ENCODE measurements at places on chromosomes 3 and 15.

DNA sequence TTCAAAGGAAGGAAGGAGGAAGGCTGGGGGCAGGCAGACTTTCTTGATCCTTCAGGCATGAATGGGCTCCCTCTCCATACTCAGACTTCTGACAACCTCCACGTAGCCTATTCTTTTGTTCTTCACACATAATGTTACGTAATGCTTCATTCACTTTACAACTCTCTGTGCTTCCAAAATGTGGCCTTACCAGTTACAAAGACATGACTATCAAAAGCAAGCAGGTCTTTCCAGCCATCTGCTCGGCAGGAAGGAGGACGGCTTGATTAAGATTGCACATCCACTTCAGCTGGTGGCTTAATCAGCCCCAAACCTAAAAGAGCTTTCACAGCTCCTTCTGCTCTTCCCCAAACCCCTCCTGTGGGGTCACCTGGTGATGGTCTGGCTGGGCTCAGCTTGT lies 263.2 kb downstream of the XXYLT1 start:
- no peak for DNase-seq

GRCh38 chr15:69194854-69195253 lies 34.4 kb downstream of the GLCE start:
- no peak for DNase-seq

DNA sequence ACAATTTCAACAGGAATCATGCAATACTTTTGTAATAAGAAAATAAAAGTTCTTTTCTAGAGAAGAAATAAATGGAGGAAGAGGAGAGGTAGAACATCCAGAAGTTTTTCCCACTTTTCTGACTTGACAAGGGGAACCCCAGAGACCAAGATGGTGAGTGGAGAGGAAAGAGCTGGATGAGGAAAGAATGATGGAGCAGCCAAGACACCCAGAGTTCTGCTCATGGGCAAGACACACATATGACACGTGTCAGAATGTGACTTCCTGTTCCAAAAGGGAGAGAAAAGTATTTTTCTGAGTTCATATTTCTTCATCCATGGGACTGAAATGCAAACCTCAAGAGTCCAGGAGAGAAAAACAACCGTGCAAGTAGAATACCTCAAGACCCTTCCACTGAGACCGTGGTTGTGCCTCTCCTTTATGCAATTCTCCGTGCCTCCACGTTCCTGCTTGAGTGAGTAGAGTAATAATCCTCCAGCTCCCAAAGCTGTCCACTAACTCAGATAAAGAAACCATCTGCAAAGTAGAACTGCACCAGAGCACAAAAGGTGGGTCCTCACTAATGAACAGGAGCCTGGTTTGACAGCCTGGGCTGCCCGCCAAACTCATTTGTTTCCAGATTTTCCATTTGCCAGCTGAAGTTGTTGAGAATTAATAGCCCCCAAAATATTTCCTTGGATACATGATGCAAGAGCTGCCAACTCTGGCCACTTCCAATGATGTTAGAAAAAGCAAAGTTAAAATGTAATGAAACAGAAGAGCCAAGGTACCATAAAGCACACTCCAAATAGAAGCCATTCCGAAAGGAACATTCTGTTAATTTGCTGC lies 272.6 kb upstream of the IGF1R start:
- DNase-seq = no peak

GRCh38 chr3:117096549-117096948 lies 387.0 kb downstream of the TUSC7 start:
- DNase-seq = no peak

DNA sequence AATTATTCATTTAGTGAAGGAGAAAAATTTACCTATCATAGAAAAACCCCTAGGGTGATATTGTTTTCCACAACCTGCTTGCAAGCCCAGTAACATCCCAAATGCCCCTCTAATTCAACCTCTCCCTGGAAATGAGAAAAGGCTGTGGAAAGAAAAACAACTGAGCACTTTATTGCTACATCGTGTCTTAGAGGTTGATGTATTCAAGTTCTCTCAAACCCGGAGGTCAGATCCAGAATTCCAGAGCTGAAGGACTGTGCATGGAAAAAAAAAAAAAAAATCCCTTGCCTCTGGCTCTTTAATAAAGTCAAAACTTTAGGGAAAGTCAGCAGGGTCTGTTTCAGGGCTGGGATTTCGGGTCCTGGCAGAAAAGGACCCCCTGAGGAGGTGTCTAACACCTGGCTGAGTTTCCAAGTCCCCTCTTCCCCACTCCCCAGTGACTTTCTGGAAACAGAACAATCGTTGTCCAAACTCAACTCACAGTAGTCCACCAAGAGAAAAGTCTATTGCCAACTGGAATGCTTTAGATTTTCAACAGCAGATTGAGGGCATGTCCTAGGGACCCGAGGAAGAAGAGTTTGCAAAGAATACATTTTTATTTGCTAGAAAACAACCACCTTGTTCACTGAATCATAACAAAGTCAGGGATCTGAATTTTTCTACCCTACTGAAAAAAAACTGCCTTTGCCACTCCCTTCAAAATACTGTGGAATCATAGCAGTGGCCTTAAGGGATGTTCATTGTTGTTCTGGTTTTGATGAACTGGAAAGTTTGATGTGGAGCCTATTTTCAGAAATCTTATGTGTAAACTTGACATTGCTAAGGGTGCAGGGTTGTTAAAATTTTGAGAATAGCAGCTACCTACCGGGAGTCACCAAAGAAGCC lies 207.5 kb upstream of the ADAMTS9 start:
- no peak for DNase-seq

DNA sequence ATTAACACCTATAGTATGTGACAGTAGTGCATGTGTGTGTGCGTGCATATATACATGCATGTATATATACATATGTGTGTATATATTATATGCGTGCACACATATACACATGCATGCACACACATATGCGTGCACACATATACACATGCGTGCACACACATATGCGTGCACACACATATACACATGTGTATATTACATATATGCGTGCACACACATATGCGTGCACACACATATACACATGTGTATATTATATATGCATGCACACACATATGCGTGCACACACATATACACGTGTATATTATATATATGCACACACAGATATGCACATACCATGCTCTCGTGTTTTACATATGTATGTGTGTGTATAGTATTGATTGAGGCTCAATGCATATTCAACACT lies 42.0 kb upstream of the MAP3K13 start:
- no peak for DNase-seq

DNA sequence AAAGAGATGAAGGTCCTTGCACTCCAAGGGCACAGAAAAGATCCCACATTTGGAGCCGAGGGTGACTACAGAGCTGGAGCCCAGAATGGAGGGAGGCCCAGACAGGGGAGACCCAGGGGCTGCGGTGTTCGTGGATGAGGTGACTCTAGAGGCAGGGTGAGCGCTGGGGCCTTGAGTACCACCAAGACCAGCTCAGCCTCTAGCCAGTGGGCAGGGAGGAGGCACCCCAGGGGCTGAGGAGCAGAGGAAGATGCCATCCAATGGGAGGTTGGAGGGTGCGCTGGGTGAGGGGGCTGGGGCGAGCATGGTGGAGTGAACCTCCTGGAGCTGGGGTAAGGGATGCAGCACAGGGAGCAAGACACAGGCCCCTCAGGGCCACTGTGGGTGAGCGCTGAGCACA lies 13.3 kb downstream of the RRP9 start:
- DNase-seq = no peak

DNA sequence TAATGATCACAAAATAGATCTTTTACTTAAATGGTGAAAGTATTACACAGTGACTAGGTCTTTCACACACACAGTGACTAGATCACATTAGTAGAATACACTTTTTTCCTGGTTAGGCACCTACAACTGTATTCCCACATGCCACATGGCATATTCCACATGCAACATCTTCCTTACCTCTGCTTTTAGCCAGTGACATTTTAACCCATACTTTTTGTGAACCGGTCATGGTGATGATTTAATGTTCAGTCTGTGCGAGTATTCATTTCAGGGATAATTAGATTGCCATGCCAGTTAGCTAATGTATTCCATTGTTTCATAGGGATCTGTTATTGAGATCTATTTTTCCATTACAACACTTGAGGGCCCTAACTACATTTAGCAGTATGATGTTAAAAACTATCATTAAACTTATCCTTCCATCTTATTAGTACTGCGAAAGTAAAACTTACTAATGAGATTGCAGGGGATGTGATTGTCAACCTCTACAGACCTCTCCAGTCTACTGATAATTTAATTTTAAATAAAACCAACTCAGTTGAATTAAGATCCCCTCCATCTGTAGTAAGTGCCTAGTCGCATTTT lies 28.3 kb downstream of the TSEN2 start:
- no peak for DNase-seq

- no peak for DNase-seq
These were observed 123.9 kb upstream of the MEF2A start for GRCh38 chr15:99441871-99442251.

DNA sequence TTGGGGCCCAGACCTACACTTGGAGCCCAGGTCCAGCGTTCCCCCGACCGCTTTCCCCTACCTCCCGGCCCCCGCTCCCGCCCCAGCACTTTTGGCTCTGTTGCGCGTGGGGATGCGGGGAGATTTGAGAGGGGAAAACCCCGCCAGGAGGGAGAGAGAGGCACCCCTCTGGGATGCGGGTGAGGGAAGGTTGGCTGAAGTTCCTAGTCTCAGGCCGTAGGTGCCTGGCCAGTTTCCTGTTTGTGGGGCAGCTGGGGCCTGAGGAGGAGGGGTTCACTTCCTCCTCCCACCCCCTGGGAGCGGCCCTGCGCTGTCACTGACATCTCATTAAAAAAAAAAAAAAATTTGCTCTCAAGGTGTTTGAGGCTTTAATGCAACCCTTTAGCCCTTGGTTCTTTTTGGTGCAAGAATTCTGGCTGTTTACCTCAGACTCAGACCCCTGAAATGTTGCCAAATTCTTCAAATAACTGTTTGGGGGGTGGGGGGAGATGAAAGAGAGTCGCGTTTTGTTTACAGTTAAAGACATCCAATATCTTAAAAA lies 2.6 kb downstream of the FAM43A start:
- peak; percentile 26 for DNase-seq

DNA sequence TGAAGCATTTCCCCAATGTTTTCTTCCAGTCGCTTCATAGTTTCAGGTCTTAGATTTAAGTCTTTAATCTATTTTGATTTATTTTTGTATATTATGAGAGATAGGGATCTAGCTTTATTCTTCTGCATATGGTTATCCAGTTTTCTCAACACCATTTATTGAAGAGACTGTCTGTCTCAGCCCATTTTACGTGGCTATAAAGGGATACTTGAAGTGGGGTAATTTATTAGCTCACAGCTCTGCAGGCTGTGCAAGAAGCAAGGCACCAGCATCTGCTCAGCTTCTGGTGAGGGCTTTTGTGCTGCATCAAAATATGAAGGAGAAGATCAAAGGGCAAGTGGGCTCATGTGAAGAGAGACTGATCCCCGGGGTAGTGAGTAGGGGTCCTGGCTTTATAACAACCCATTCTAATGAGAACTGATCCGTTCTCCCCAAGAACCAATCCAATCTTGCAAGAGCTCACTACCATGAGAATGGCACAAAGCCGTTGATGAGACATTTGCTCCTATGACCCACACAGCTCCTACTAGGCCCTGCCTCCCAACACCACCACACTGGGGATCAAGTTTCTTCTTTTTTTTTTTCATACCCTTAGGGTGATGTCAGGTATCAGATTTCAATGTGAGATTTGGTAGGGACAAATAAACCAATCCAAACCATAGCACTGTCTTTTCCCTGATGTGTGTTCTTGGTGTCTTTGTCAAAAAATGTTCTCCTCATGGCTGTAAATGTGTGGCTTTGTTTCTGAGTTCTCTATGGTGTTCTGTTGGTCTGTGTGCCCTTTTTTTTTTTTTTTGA lies 63.2 kb downstream of the IQGAP1 start:
- DNase-seq = no peak

- DNase-seq = no peak
These were observed 45.6 kb downstream of the DMXL2 start for GRCh38 chr15:51576911-51577500.

GRCh38 chr3:167406876-167407492 lies 26.9 kb upstream of the ZBBX start:
- DNase-seq = no peak

DNA sequence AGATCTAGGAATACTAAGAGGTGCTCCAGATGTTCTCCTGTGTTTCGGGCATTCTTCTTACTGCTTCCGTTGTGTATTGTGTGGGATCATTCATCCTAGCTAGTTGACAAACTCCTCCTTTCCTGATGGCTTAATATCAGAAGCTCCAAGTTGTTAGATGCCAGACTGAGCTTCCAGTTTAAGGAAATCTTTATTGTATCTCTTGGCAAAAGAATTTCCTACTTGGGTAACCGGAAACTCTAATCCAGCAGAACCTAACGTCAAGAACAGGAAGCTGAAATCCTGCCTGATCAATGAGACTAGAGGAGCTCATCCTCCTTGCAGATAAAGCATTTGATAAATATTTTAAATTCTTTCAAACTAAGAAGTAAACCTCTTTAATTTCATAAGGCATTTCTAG lies 27.7 kb upstream of the MYH15 start:
- DNase-seq = no peak

DNA sequence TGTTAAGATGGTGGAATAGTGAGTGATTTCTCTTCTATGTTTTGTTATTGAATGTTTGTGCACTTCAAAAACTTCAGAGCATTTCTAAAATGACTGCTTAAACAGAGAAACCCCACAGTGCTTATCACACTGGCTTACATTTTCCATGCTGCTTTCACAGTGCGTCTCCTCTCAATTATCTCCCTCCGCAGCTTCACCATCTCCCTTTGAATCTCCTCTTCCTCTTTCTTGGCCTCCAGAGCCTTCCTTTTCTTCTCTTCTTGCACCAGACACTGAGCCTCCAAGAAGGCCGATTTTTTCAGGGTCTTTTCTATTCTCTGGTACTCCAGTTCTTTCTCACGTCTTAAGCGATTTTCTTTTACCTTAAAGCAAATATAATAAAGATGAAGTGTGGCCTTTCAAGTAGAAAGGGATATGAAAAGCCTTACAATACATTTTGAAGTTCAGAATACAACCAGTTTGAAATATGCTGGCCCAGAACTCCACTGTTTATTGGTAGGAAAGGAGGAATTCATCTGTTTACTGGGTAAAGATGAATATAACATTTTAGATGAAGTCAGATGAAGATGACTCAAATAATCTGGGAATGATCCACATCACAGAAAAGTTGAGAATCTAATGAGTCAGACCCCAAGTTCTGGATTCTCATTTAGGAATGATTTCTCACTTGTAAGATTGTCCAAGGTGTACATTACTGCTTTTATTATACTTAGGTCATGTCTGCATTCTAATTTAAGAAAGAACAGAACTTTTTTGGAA lies 21.4 kb downstream of the CCDC191 start:
- no peak for DNase-seq

DNA sequence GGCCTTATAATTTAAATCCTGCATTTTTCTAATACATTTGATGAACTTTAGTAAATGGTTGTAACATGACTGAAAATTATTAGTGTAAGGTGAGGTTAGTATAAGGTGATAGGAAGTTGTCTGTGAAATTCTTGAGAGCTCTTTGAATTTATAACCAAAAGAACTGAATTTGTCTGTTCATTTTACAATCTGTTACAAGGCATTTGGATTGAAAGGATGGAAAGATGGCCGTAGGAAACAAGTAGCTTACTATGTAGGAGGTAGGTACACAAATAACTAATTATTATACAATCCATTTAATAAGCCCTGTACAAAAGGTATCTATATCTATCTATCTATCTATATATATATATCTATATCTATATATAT lies 6.6 kb downstream of the DIPK2A start:
- no peak for DNase-seq

- no peak for DNase-seq
These were observed 221.2 kb downstream of the SNRPN start for GRCh38 chr15:25175789-25176615.

All from activated CD4-positive, alpha-beta T cell treated with anti-CD3 and anti-CD28 coated beads, Interleukin-2, amount 50 U/mL, for 48 hours (primary cell).